Smooth muscle cell of the pulmonary artery (primary cell): ENCODE measurements at places on chromosomes 12 and 14. TPM values are rescaled to one million over a fixed set of nuclear protein-coding genes. Genes with fewer than 3 reads are reported as not detected.

The FZD10 gene
- not detected in 2 replicates for total RNA-seq

The KLHL33 gene
- 0.03 and 0.07 TPM in 2 replicates for total RNA-seq

The MSI1 gene
- total RNA-seq: 0.20 TPM in 1 of 2 replicates, not detected in the other

The AMIGO2 gene
- 10.8 and 48.2 TPM in 2 replicates for total RNA-seq

The SELPLG gene
- total RNA-seq: 1.8 and 2.7 TPM in 2 replicates

The KRT75 gene
- total RNA-seq: not detected in 2 replicates

The POTEM gene
- total RNA-seq: not detected in 2 replicates

The RASSF8 gene
- total RNA-seq: 95.3 and 149 TPM in 2 replicates

The MYO1A gene
- under 0.01 and 0.53 TPM in 2 replicates for total RNA-seq

The KLRC2 gene
- total RNA-seq: not detected in 2 replicates

The IL31 gene
- not detected in 2 replicates for total RNA-seq

The CEP83 gene
- total RNA-seq: 6.2 and 7.0 TPM in 2 replicates

The AGAP2 gene
- 0.17 and 0.20 TPM in 2 replicates for total RNA-seq
